ENCODE measurements at places on chromosomes 3 and 15. TPM values are rescaled to one million over a fixed set of nuclear protein-coding genes. Genes with fewer than 3 reads are reported as not detected.
A peak's percentile ranks its signal among the peaks of the same experiment; 100 is the strongest.

DNA sequence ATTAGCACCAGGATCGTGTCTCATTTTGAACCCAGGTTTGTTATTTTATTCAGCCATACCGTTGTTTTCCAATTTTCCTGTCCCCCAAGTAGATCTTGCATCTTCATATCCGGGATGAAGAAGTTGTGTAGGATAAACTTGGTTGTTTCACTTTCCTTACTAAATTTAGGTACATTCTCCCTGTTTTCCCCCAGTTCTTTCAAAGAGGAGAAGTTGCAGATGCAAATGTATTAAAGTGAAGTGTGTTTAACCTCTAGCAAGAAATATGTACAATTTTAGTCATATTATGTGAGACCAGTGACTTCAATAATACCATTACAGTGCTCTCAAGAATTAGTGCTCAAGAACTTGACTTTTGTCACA is 1.3 kb downstream of the ATXN7 start:
- no peak overlapping the region for H3K27ac ChIP-seq
- H3K4me3 ChIP-seq: peak overlapping the region; percentile 98
- H3K36me3 ChIP-seq: no peaks in the 10 kb centered on the region
- H3K27me3 ChIP-seq: no peaks in the 10 kb centered on the region
- H3K4me1 ChIP-seq: peaks cover 17% of the 10 kb centered on the region
- DNase-seq: no peak

- H3K4me1 ChIP-seq: no peaks in the 10 kb centered on the region
- H3K4me3 ChIP-seq: no peak overlapping the region
- H3K27me3 ChIP-seq: no peaks in the 10 kb centered on the region
- DNase-seq: no peak
- no peaks in the 10 kb centered on the region for H3K36me3 ChIP-seq
These were observed 48.1 kb upstream of the SMAD3 start for GRCh38 chr15:67017311-67017710.

CHRM5 gene
- total RNA-seq: not detected

DNA sequence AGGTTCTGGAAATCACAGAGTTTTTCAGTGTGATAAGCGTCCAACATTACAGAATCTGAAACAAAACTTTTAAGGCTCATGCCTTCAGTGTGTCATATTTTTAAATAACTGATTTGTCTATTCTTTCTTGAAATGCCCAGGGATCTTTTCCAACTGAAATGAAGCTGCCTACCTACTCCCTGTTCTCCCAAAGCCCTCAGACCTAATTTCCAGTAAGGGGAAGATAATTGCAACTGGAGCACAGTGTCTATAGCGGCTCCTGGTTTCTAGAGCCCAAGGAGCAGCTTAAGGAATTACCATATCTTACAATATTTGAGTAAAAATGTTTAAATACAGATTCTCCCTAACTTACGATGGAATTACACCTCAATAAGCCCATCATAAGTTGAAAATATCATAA is 33.0 kb downstream of the LRRC2 start:
- H3K36me3 ChIP-seq: peaks cover 3% of the 10 kb centered on the region
- DNase-seq: no peak
- H3K27me3 ChIP-seq: no peaks in the 10 kb centered on the region
- no peak overlapping the region for H3K27ac ChIP-seq
- no peak overlapping the region for H3K4me3 ChIP-seq

- H3K36me3 ChIP-seq: no peaks in the 10 kb centered on the region
- no peak overlapping the region for H3K4me3 ChIP-seq
- H3K27ac ChIP-seq: peak overlapping the region; percentile 97
- no peak for DNase-seq
- H3K27me3 ChIP-seq: no peaks in the 10 kb centered on the region
- H3K4me1 ChIP-seq: peaks cover 58% of the 10 kb centered on the region
These were observed 10.0 kb downstream of the BHLHE40 start for GRCh38 chr3:4988983-4989834.

DNA sequence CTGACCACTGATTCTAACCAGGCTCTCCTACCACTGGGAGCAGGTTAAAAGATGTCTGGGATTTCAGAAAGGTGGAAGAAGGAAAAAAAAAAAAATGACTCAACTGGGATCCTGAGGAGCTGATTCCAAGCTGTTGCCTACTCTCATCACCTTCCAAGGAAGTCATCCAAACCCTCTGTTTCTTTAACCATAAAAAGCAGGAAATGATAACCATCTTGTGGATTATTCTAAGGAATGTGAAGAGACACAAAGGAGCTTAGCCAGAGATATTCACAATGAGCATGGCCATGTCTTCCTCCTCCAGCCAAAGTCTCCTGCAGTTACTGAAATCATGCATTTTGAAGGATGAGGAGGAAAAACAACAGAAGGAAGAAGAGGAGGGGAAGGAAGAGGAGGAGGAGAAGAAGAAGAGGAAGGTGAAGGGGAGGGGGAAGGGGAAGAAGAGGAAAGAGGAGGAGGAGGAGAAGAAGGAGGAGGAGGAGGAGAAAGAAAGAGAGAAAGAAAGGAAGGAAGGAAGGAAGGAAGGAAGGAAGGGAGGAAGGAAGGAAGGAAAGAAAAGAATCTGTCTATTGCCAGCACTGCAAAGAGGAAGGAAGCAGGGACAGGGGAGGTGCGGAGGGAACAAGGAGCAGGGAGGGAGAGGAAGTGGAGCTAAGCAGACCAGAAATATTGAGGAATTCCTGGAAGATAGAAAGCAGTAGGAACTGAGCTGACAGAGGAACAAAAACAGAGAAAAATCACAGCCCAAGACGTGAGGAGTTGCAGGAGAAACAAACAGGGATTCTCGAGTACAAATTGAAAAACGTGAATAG is 229.2 kb downstream of the UACA start:
- no peaks in the 10 kb centered on the region for H3K36me3 ChIP-seq
- no peak overlapping the region for H3K27ac ChIP-seq
- H3K4me3 ChIP-seq: no peak overlapping the region
- H3K4me1 ChIP-seq: no peaks in the 10 kb centered on the region

IL12A gene
- total RNA-seq: not detected
